ENCODE measurements at places on chromosomes 16 and 17.

GRCh38 chr16:48347191-48347865, 37.9 kb downstream of the SIAH1 start:
- no peak for DNase-seq

DNA sequence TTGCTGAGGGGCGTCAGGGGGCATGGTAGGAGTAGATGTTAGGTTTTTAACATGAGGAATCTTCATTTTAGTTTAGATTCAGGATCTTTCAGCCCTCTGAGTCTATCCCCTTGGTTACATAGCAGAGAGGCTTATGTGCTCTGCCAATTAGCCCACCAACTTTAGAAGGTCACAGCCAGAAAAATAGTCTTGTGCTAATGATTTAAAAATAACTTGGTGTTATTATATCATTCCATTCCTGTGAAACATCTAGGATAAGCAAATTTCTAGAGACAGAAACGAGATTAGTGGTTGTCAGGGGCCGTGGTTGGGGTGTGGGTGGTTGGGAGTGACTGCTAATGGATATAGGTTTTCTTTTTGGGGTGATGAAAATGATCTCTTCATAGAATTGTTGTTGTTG, 183.7 kb downstream of the SNX29 start:
- no peak for DNase-seq

GRCh38 chr17:51873302-51873701, 285.2 kb downstream of the CA10 start:
- DNase-seq = no peak

DNA sequence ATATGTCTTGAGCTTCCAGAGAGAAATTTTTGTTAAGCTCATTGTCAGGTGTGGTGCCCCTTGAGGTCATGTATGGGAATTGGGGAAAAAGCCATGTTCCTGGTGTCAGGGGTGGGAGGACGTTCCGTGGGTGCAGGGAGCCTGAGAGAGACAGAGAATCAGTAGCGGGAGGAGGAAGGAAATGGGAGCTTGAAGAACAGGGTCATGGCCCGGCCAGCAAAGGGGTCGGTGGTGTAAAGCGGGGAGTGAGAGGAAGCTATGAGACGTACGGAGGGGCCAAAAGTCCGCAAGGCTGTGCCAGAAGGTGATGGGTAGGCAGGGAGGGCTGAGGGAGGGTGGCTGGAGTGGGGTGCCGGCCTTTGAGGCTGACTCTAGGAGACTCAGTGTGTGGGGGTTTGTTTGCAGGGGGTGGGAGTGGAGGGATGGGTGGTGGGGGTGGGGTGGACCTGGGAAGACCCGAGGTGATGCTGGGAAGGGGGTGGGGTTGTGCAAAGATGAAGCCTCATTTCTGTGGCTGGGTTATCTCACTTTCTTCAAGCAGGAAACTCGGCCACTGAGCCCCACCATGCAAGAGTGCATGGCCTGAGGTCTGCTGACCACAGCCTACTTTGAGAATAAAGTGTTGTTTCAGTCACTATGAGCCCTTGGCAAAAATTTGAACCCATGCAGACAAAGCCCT, 63.6 kb downstream of the PLCG2 start:
- no peak for DNase-seq

DNA sequence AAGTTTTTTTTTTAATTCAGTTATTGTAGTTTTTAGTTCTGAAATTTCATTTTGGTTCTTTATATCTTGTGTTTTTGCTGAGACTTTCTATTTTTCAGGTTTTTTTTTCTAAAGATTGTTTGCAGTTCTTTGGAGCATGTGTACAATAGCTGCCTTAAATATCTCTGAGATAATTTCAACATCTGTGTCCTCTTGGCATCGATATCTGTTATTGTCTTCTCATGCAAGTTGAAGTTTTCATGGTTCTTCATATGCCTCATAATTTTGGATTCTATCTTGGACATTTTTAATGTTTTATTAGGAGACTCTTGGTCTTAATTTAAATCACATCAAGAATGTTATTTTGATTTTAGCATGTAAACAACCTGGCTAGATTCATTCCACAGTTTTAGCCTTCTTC, 22.8 kb downstream of the COX11 start:
- DNase-seq = no peak

GRCh38 chr16:68790130-68790761, 53.1 kb upstream of the TANGO6 start:
- no peak for DNase-seq

DNA sequence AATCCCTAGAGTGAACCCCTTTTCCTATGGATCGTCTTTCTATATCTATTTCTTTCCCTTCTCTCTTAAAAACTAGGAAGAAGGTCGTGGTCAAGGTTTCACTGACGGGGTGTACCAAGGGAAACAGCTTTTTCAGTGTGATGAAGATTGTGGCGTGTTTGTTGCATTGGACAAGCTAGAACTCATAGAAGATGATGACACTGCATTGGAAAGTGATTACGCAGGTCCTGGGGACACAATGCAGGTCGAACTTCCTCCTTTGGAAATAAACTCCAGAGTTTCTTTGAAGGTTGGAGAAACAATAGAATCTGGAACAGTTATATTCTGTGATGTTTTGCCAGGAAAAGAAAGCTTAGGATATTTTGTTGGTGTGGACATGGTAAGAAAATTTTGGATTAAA, 9.6 kb downstream of the CYLD start:
- no peak for DNase-seq

DNA sequence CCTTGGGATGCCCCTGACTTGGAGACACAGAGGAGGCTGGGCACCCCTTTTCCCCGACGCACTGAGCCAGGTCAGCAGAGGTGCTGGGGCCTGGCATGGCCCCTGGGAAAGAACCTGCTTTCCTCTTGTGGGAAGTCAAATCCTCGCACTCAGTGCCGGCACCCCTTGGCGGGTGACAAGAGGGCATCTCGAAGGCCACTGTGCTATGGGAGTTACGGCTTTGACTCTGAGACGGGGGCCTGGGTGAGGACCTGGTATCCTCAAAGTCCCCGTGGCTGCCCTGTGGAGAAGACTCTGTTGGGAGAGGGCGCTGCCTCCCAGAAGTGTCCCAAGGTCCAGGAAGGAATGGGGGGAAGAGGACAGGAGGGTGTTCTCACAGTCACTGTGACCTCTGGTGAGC, 117.0 kb downstream of the METRNL start:
- no peak for DNase-seq

DNA sequence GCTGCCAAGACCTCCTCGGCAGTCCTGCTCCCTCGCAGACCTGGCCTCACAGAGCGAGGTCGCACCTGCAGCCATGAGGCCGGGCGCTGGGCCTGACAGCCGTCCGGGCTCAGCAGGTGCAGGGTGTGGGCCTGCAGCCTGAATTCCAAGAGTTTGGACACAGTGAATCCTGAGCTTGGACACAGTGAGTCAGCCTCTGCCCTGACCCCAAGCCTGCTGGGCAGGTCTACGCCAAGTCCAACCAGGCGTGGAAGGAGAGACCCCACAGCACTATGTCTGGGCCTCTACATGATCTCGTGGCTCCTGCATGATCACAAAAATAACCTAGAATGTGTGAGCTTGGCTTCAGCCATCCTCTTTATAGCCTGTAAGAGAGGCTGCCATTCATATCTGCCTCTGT, 121.0 kb downstream of the C16orf95 start:
- DNase-seq = no peak

DNA sequence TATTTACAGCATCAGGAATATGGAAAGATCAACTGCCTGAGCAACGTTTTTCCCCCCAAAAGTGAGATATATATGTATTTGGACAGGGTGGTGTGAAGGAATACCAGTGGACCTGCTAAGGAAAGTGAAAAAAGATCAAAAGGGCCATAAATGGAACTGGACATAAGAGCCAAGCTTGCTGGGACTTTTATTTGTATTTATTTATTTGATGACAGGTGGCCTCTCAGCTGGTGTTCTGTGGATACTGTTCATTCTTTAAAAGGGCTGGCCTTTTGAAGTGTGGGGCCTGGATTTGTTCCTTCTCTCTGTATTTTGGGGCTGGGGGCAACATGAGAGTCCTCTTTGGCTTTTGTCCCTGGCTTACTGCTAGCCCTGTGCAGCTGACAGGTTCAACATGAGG, 306.6 kb upstream of the N4BP1 start:
- DNase-seq = no peak

DNA sequence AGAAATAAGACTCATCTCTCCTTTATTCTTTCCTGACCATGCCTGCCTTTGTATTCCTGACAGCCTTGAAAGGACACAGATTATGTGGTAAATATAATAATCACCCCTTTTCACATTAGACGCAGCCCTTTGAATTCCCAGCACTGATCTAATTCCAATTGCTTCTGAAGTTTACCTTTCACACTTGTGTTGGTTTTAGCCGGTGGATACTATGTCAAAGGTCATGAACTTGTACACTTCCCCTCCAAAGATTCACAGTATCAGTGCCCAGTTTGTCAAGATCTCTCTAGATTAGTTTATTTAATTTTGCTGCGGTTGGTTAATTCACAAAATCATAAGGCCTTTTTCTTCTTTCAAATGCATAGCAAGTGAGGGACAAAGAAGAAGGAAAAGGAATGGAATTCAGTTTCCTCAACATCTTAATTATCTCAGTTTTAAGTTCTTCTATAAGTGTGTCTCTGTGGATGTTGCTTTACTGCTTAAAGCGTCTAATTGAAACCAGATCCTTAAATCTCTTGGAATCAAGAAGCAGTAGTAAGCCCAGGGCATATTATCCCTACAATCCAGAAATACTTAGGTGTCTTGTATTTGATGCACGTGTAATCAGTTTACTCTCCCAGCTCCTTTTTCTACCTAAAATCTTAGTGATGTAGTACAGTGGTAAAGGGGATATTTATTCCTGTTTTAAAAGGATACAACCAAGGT, 174.3 kb upstream of the TBX2 start:
- DNase-seq = no peak

DNA sequence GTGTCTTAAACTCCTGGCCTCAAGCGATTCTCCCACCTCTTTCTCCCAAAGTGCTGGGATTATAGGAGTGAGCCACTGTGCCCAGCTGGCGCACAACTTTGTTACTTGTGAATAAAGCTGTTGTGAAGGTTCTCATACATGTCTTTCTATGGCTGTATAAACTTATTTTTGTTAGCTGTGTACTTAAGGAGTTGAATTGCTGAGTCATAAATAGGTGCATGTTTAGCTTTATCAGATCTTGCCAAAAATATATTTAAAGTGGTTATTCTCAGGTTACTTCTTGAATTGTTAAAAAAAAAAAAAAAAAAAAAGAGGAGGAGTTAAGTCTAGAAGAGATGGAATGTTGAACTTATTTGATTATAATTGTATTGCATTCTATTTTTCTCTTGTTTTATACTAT, 47.6 kb upstream of the IRX3 start:
- no peak for DNase-seq

DNA sequence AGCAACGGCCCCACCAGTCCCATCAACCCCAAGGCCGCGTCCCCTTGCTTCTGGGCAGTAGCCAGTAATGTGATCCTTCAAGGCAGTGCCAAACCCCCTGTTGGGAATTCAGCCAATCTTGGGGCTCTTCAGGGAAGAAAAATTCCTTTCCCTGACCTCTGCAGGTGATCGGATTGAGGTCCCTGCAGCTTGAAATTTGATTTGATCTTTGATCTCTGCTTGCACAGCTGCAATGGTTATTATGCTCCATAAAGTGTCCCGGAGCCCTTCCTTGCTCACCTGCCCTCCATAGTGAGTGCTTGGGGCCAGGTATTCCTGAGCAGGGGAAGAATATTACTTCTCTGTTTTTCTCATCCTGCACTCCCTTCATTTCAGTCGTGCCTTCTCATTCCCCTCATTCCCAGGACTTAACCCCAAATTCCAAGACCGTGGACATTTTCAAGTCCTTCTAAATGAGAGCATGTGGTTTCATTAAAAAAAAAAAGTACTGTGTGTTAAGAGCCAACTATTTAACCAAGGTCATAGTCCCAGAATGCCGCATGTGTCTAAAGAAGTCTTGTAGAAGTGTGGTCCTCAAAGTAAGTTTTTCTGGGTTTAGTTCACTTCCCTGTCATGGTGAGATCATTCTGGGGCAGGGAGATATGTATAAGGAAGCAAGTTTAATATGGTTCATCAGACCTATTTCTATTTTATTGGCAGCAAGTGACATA, 56.3 kb downstream of the SOX9 start:
- no peak for DNase-seq

DNA sequence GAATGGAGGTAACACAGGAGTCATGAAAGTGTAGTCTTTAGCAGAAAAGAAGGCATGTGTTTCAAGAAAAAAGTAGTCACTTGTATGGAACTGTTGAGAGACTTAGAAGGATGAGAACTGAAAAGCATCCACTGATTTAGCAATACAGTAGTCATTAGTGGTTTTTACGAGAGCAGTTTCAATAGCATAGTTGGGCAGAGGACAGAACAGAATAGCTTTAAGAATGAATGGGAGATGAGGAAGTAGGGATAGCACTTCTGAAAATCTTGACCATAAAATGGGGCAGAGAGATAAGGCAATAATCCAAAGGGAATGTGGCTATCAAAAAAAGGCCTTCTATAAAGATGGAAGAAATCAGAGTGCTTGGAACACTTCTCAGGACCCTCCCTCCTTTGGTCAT, 64.8 kb upstream of the C17orf78 start:
- DNase-seq = no peak
